ENCODE measurements at places on chromosomes 11 and 22.

DNA sequence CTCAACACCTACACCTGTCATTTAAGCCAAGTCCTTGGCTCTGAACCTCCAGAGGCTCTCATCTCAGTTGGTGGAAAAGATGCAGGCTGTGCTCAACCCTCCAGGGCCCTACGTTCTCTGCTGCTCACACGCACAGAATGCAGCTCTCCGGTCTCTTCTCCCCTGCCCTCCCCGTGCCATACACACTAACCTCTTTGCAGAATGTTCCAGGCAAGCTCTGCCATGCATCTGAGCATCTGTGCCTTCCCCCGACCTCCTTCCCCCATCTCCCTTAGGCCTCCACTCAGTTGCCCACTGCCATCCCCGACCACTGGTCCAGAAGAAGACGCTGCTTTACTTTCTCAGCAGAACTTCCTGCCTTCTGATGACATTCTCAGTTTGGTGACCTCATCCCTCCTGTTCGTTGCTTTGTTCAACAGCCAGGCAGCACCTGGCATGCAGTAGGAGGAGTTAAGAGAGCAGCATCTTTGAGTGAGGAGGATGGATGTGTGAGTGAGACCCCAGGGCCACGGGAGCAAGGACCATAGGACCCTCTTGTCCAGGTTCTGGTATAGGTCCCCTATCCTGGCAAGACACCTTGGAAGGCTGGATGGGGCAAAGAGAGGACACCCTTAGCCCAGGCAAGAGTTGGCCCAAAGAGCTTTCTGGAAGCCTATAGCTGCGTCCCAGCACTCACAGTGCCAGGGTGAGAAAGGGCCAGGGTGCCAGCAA, 598.0 kb downstream of the BRD1 start:
- H3K4me3 ChIP-seq: no peak overlapping the region
- H3K27me3 ChIP-seq: no peaks in the 10 kb centered on the region

DNA sequence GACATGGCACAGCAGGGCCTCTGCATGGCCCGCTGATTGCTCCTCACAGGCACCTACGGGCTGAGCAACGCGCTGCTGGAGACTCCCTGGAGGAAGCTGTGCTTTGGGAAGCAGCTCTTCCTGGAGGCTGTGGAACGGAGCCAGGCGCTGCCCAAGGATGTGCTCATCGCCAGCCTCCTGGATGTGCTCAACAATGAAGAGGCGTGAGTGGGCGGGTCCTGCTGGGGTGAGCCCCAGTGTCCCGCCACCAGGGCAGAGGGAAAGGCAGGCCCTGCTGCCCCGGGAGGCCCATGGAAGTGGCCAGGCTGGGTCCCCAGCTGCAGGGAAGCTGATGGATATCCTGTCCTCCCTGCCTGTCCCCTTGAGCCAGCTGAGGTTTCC, 18.6 kb upstream of the DGCR8 start:
- H3K36me3 ChIP-seq: no peaks in the 10 kb centered on the region
- H3K27me3 ChIP-seq: no peaks in the 10 kb centered on the region
- peaks cover 13% of the 10 kb centered on the region for H3K4me1 ChIP-seq
- no peak overlapping the region for H3K27ac ChIP-seq
- DNase-seq: no peak

DNA sequence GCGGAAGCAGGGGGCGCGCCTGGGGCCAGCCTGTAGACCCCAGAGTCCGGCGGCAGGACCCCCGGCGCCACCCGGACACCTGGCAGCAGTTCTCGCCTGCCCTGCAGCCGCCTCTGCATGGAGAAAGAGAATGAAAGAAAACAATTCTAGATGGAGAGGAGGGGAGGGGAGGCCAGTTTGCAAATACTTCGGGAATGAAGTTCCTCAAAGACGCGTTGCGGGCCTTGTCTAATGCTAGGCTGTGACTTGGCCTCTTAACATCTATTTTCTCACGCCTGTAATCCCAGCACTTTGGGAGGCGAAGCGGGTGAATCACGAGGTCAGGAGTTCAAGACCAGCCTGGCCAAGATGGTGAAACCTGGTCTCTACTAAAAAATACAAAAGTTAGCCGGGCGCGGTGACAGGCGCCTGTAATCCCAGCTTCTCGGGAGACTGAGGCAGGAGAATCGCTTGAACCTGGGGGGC, 2.1 kb upstream of the BARX2 start:
- H3K4me1 ChIP-seq: peaks cover 31% of the 10 kb centered on the region
- DNase-seq: no peak
- H3K27me3 ChIP-seq: peaks cover 90% of the 10 kb centered on the region

DNA sequence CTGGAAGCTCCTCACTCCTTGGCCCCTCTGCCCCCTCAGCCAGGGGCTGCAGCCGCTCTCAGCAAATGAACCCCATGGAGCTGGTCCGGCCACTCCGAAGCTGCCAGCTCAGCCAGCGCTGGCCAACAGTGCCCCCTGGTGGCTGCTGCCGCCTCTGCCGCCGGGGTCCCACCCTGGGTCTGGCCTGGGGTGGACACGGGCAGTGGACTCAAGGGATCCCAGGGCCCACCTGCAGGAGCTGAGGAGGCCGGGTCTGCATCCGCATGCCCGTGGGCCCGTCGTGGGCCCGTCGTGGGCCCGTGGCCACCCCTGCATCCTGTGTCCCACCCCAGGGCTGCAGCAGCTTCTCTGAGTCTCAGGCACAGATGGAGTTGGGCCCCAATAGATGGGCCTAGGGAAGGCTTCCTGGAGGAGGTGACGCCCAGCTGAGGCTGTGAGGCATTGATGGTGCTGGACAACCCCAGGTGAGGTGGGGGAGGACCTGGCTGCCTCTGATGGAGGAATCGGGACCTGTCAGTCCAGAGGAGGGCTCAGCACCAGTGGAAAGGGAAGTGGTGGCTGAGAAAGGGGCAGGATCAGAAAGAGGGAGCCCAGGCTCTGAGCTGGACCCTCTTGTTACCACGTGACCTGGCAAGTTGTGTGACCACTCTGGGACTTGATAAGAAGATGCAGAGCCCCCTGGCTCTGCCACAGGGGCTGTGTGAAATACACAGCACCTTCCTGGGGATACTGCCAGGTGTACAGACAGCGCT, 522.3 kb downstream of the BRD1 start:
- H3K36me3 ChIP-seq: no peaks in the 10 kb centered on the region
- peaks cover 22% of the 10 kb centered on the region for H3K27me3 ChIP-seq
- no peaks in the 10 kb centered on the region for H3K4me1 ChIP-seq
- H3K4me3 ChIP-seq: no peak overlapping the region
- H3K27ac ChIP-seq: no peak overlapping the region

GRCh38 chr11:17165247-17165890, 42.4 kb downstream of the PIK3C2A start:
- peaks cover 19% of the 10 kb centered on the region for H3K36me3 ChIP-seq
- H3K4me3 ChIP-seq: no peak overlapping the region
- H3K4me1 ChIP-seq: peaks cover 47% of the 10 kb centered on the region
- H3K27ac ChIP-seq: no peak overlapping the region
- DNase-seq: no peak
